Fibroblast of skin of scalp (primary cell): ENCODE measurements at places on chromosomes 11 and 22.

DNA sequence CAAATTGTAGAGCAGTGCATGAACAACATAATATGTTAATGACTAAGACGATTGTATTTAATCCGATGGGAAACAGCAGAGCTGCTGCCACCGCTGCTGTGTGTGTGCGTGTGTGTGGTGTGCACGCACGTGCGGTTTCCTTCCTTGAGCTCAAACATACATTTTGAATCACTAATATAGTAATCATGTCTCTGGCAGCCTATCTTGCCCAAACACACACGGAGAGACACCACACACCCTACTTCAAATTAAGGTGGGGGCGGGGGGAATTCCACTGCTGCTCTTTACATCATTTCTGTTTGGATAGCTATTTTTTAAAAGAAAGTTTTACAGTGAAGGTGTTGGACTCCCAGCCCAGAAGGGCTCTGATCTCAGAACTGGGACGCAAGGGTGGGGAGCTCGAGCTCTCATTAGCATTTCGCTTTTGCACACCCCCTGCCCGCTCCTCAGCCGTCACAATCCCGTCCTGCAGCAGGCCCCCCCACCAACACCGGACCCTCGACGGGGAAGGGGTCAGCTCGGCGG is 651 bp upstream of the FAM83F start:
- peak; percentile 58 for DNase-seq

GRCh38 chr11:2717561-2718325 is 17.9 kb upstream of the KCNQ1OT1 start:
- no peak for DNase-seq

GRCh38 chr11:95503047-95503446 is 272.0 kb upstream of the SESN3 start:
- peak; percentile 71 for DNase-seq

GRCh38 chr11:133966921-133967598 is 10.3 kb upstream of the IGSF9B start:
- no peak for DNase-seq

DNA sequence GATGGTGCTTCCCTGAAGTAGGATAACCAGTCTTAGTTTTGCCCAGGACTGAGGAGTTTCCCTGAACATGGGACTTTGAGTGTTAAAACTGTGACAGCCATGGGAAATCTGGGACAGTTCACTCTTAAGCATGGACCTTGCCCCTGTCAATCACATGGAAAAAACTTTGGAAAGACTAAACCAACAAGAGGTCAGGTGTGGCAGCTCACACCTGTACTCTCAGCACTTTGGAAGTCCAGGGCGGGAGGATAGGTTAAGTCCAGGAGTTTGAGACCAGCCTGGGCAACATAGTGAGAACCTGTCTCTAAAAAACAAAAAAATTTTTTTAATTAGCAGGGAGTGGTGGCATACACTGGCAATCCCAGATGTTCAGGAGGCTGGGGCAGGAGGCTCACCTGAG is 3.3 kb upstream of the AMBRA1 start:
- DNase-seq, result no peak

GRCh38 chr11:337711-338110 is 17.1 kb upstream of the IFITM3 start:
- no peak for DNase-seq

GRCh38 chr11:38460429-38460828 is 1862.4 kb upstream of the RAG2 start:
- DNase-seq, result peak; percentile 80

DNA sequence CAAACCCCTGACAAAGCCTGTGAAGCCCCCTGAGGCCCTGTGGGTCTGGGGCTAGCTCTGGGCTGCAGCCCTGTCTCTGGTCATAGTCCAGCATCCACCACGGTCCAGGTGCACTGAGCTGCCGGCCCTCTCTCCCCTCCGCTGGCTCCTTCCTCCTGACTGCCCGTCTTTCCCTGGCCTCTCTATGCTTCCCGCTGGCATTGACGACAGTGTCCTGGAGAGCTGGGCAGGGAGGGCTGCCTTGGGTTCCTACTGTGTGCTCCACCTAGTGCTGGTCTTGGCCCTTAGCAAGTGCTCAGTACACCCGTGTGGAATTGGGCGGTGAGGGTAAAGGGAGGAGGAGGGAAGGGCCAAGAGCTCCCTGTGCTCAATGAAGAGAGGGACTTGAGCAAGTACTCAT is 868 bp upstream of the MYEOV start:
- DNase-seq, result peak; percentile 21

- peak; percentile 43 for DNase-seq
Observed at GRCh38 chr11:64870176-64870892, 8.1 kb downstream of the EHD1 start.

DNA sequence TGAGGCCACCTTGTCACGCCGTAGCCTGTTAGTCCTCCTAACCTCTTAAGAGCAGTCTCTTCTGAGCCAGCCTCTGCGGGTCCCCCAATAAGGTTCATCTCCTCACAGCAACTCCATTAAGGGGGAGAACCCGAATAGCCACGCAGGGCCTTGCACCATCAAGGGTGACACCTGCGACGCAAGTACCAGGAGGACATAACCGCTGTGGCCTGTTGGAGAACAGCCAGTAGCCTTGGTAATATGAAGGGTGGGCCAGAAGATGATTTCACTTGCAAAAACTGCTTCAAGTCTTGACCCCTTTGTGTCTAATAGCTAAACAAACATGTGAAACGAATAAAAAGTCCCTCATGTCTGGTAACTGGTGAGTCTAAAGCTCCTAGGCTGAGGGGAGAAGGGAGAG is 14.8 kb downstream of the ARFGAP2 start:
- DNase-seq, result no peak

GRCh38 chr22:49561338-49561737 is 266.3 kb downstream of the BRD1 start:
- DNase-seq, result no peak

DNA sequence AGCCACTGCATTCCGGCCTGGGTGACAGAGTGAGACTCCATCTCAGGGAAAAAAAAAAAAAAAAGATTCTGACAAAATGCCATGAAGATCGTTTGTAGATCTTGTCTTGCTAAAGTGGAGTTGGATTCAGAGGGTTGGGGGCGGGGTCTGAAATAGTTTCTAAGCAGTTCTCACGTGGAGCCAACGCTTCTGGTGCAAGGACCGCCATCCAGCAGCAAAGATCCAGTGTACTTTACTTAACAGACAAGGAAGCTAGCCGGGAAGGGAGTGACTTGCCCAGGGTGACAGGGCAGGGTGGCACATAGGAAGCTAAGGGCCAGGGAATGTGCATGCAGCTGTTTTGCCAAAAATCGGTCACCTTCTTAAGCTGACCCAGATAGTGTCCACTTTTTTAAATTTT is 27.4 kb downstream of the APOL1 start:
- peak; percentile 44 for DNase-seq

DNA sequence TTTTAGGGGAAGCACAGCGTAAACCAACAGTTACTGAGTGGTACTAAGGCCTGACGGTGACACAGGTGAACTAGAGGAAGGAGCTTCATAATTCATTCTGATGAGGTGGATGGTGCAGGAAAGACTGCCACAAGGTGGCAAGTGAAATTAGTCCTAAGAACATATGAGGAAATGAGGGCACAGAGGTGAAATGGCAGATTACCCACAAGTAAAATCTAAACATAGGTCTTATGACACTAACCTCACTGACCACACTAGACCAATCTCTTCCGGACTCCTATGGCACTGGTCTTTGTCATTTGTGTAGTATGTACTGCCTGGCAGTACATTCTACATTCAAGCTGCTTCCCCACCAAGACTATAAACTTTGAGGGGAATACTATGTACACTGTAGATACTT is 20.2 kb downstream of the GAB2 start:
- DNase-seq, result no peak

GRCh38 chr22:18133452-18133851 is 16.5 kb upstream of the USP18 start:
- no peak for DNase-seq

DNA sequence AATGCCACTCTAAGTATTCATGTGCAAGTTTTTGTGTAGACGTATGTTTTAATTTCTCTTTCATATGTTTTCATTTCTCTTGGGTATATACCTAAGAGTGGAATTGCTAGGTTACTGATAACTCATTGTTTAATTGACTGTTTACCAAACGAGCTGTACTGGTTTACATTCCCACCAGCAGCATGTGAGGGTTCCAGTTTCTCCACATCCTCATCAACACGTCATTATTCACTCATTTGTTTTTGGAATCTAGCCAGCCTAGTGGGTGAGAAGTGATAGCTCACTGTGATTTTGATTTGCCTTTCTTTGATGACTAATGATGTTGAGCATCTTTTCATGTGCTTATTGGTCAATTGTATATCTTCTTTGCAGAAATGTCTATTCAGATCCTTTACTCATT is 4.0 kb downstream of the ANKRD13D start:
- peak; percentile 48 for DNase-seq
